Type B pancreatic cell (in vitro differentiated cells): ENCODE measurements at places on chromosomes 4 and X. TPM values are rescaled to one million over a fixed set of nuclear protein-coding genes. Genes with fewer than 3 reads are reported as not detected.

Gene TACR3
- total RNA-seq: 0.55 and 0.72 TPM in 2 replicates

DNA sequence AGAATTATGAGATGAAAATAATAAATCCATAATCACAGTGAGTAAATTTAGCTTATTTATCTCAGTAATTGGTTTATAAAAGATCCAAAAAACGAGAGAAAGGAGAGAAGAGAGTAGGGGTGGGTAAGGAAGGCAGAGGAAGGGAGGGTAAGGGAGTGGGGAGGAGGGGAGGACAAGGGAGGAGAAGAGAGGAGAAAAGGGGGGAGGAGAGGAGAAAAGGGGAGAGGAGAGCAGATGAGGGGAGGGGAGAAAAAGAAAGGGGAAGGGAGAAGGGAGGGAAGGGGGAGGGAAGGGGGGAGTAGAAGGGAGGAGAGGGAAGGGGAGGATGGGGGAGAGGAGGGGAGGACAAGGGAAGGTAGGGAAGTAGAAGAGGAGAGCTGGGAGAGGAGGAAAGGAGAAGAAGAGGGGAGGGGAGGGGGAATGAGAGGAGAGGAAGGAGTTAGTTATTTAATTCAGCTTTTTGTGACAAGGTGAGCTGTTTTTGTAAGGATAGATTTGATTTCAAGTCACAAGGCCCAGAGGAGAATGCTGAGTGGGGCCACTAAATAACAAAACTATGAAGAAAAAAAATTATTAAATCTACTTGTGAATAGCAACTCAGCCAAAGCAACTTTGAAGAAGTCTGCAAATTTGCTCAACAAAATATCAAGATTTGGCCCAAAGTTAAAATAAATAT lies 454.3 kb downstream of the ARAP2 start:
- no peak for DNase-seq

- no peak for DNase-seq
These were observed 14.5 kb downstream of the MRPL1 start for GRCh38 chr4:77877167-77877566.

GRCh38 chr4:124753941-124754581 lies 41.5 kb upstream of the ANKRD50 start:
- DNase-seq: no peak

- no peak for DNase-seq
These were observed 72.8 kb upstream of the CAMK2D start for GRCh38 chr4:113834298-113834697.

GRCh38 chrX:40109288-40110008 lies 11.7 kb upstream of the BCOR start:
- DNase-seq: no peak
